ENCODE measurements at places on chromosomes 12 and 14.

DNA sequence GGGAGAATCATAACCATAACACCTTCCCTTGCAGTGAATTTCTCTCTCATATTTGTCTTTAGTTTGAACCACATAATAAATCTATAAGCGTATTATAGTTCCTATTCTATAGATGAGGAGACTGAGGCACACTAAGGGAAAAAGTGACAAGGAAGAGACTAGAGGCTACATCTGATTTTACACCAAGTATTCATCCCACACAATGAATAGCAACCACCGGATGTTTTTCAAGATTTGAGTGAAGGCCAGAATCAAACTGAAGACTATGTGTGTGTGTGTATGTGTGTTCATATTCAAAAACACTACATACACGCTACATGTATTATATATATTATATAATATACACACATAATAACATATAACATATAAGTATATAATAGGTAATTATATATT is 4.7 kb downstream of the ASB2 start:
- no peak for DNase-seq

DNA sequence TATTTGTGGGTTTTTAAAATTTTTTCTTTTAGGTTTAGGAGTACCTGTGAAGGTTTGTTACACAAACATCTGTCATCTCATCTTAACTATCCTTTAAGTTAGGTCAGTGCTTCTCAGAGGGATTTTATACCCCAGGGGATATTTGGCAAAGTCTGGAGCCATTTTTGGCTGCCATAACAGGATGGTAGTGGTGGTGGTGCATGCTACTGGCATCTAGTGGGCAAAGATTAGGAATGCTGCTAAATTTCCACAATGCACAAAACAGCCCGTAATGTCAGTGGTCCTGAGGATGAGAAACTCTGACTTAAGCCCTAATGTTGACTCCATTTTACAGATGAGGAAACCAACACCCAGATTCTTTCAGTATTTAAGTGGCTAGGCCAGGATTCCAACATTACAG is 85.2 kb upstream of the MYF6 start:
- DNase-seq, result no peak

GRCh38 chr14:96445844-96446710 is 54.1 kb downstream of the AK7 start:
- no peak for DNase-seq

- DNase-seq, result no peak
These were observed 29.8 kb downstream of the ITPK1 start for GRCh38 chr14:93085911-93086310.

GRCh38 chr12:125244338-125244737 is 179.1 kb downstream of the AACS start:
- DNase-seq, result no peak

DNA sequence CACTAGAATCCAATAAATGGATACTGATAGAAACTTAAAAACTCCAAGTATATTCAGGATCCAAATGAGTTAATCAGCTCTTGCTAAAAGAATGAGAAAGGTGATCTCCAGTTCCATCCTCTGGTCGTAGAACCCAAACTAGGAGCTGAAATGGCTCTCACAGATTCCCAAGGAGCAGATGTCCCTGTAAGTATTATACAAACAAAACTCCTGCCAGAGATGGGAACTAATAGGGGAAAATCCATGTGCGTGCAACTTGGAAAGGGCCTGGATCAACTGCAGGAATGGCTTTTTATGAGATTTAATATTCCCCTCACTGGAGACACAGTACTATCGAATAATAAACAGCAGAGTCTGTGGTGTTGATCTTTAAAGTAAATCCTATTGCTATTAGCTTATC is 309.2 kb upstream of the TBX3 start:
- no peak for DNase-seq

GRCh38 chr12:66111605-66112004 is 18.9 kb downstream of the LLPH start:
- no peak for DNase-seq
